ENCODE measurements at places on chromosomes 7 and 10. TPM values are rescaled to one million over a fixed set of nuclear protein-coding genes. Genes with fewer than 3 reads are reported as not detected.

DNA sequence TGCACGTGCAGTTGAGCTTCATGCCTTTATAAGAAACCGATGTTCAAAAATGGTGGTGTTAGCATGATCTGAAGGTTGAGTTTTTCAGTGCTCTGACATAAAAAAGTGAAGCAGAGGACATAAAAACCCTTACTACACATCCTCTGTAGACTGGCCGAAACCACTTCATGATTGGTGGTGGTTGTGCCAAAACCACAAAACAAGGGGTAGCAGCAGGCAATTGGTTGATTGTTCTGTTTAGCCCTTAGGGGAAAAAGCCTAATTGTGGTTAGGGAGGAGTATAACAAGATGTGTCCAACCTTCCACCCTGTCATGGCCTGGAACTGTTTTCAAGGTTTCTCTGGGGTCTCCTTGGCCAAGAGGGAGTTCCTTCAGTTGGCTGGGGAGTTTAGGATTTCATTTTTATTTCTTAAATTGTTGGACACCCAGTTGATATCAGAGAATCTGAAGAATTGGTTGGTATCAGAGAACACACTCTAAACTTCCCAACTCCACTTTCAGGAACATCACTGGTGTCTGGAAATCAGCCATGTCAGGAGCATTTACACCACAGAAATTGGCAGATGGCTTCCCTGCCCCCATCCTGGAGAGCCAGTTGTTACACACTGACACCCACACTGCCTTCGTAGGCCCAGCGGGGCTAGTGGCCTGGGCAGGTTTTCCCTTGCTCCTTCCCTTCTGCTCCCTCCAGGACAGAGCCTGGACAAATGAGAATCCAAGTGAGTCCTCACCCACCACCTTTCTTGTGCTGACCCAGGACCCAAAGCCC is 18.8 kb downstream of the MRPS24 start:
- H3K4me1 ChIP-seq: peaks cover 2% of the 10 kb centered on the region
- H3K36me3 ChIP-seq: no peaks in the 10 kb centered on the region

- H3K27ac ChIP-seq: no peak overlapping the region
- H3K4me3 ChIP-seq: no peak overlapping the region
- DNase-seq: no peak
These were observed 175.0 kb downstream of the CYP26A1 start for GRCh38 chr10:93248583-93249227.

- no peak overlapping the region for H3K4me3 ChIP-seq
- H3K27ac ChIP-seq: no peak overlapping the region
- no peaks in the 10 kb centered on the region for H3K4me1 ChIP-seq
- H3K27me3 ChIP-seq: no peaks in the 10 kb centered on the region
- DNase-seq: no peak
- H3K36me3 ChIP-seq: no peaks in the 10 kb centered on the region
These were observed 237.5 kb downstream of the TNS3 start for GRCh38 chr7:47344171-47344955.

GRCh38 chr7:16015981-16016380 is 329.5 kb upstream of the MEOX2 start:
- no peaks in the 10 kb centered on the region for H3K4me1 ChIP-seq
- no peaks in the 10 kb centered on the region for H3K36me3 ChIP-seq
- H3K4me3 ChIP-seq: no peak overlapping the region
- H3K27ac ChIP-seq: no peak overlapping the region

GRCh38 chr10:73979141-73979808 is 18.6 kb upstream of the VCL start:
- no peaks in the 10 kb centered on the region for H3K27me3 ChIP-seq
- H3K4me1 ChIP-seq: peaks cover 37% of the 10 kb centered on the region
- no peaks in the 10 kb centered on the region for H3K36me3 ChIP-seq
- no peak overlapping the region for H3K27ac ChIP-seq
- H3K4me3 ChIP-seq: no peak overlapping the region
- no peak for DNase-seq

Gene LRRC4
- not detected for total RNA-seq

Gene AGBL3
- 12.7 TPM for total RNA-seq

Gene CYP2C19
- total RNA-seq: not detected

Measured in naive thymus-derived CD8-positive, alpha-beta T cell (primary cell).